ENCODE measurements at places on chromosomes 4 and X.

DNA sequence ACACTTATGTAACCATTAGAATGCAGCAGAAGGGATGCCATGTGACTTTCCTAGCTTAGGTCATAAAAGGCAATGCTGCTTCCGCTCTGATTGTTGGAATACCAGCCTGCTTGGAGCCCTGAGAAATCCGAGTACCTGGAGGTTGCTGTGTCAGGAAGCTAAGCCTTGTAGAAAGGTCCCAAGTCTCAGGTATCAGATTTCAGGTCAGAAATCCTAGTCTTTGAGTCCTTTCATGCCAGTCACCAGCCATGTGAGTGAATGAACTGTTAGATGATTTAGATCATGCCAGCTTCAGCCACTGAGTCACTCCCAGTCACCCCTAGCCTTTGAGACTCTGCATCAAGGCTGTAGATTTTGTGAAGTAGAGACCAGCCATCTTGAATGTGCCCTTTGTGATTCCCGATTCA is 23.5 kb downstream of the RAP1GDS1 start:
- no peak for DNase-seq

GRCh38 chrX:138018145-138018799 is 452.3 kb downstream of the ZIC3 start:
- DNase-seq = no peak

DNA sequence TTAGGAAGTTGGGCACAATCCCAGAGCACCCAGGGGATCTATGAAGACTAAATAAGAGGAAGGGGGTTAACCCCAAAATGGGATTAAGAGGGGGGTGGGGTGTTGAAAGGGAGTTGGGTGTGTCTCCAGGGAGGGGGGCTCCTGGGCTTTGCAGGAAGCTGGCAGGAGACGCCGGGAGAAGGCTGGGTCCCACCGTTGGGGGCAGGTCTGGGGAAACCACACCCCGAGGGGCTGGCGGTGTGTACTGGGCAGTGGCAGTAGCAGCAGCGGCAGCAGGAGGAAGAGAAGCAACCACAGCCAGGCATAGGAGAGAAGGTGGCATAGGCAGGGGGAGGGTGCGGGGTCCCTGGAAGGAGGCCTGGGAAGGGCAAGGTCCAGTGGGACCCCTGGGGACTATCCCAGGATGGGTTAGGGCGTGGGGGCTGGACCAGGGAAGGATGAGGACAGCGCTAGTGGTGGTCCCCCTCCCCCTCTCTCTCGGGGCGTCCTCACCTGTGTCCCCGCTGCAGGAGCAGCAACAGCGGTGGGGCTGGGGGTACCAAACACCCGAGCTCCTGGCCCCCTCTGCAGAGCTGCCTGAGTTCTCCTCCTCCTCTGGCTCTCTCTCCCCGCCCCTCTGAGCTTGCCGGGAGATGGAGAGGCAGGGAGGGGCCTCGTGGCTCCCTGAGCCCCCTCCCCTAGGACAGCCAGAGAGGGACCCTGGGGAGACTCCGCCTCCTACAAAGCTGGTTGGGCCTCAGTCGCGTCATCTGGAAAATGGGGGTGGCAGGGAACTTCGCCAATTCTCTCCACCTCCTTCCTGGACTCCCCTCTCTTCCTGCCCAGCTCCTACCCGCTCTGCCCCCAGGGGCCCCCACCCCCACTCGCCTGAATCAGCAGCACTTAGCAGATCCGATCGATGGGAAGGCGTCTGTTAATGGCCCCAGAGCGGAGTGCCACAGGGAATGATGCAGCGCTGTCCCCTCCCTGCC is at the start of gene KCND1:
TSS of gene KCND1 (minus strand) at position 596 of the 971 bp plus-strand sequence. CDS start 1,573 bp downstream, outside the sequence.
- peak; percentile 78 for DNase-seq

GRCh38 chrX:96440941-96441340 is 243.7 kb upstream of the DIAPH2 start:
- no peak for DNase-seq

DNA sequence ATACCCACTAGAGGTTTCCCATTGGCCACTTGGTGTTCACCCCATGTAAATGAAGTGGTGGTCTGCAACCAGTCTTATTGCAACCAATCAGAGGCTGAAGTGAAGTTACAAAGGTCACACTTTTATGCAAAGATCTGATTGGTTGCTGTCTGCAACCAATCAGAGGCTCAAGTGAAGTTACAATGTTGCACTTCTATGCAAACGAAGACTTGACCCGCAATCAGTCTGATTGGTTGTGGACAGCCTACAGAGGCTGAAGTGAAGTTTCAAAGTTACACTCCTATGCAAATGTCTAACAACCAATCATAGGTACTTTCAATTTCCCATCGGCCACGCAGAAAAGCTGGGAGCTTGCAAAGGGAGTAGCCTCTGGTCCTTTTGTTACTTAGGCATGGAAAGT is 22.3 kb upstream of the XPNPEP2 start:
- no peak for DNase-seq

GRCh38 chr4:121734571-121734970 is 30.4 kb downstream of the SMIM43 start:
- no peak for DNase-seq

DNA sequence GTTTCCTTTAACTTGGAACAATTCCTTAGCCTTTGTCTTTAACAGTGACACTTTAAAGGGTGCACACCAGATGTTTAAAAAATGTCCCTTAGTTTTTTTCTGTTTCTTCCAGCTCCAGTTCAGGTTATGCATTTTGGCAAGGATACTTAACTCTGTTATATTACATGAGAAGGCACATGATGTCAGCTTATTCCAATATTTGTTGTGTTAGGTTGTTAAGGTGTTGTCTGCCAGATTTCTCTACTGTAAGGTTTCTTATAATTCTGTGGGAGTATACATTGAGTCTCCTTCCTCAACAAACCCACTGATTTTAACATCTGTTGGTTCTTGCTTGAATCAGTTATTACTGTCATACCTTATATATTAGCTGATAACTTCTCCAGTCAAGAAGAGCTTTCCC is 33.3 kb downstream of the REST start:
- no peak for DNase-seq

- no peak for DNase-seq
Measured at GRCh38 chr4:104967034-104967401, 179.7 kb upstream of the TET2 start.

- no peak for DNase-seq
Measured at GRCh38 chr4:153023692-153024394, 87.7 kb downstream of the FHDC1 start.
